ENCODE measurements at places on chromosomes 4 and X.

- no peak for DNase-seq
Observed at GRCh38 chr4:142350871-142351270, 495.2 kb downstream of the INPP4B start.

DNA sequence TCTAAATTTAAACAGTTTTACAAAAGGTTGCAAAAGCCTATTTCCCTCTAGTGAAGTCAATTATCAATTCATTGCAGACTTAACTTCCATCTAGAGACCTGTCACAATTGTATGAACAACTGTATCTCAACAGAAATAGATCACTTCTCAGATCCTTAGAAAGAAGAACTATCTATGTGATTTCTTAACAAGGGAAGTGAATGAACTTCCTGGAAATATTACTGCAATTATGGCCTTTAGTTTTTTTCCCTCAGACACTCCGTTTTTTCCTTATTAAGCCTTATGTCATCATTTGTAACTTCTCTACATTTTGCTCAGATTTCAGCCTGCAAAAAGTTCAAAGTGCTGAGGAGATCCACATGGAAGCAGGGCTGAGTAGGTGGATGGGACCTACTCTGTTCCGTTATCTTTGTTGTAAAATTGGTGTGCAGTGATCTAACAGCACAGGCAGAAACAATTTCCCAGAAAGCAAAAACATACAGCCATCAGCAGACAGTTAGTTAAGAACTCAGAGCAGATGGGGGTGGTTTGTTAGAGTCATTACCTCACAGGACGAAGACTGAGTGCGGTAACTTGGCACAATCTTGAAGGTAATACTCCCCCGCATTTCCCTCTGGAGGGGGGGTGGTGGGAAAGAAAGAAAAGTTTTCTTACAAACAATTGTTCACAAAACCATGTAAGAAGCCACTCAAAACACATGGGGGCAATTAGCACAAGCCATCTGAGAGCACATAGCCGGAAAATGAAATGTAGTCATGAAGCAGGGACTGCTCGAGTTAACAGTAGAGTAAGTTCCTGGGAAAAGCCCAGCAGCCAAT, 112.3 kb downstream of the NYX start:
- DNase-seq, result no peak

- DNase-seq, result no peak
Observed at GRCh38 chrX:18793601-18794089, 86.2 kb downstream of the PPEF1 start.

GRCh38 chrX:8897259-8897658, 96.1 kb upstream of the FAM9A start:
- DNase-seq, result no peak

- DNase-seq, result no peak
Observed at GRCh38 chr4:177380730-177381287, 61.4 kb downstream of the AGA start.

Measured in CD4-positive, alpha-beta T cell (primary cell).